Stimulated activated CD4-positive, alpha-beta T cell treated with anti-CD3 and anti-CD28 coated beads, Interleukin-1b, Interleukin-23, amount 100 ng/mL, for 1 hour (primary cell): ENCODE measurements at places on chromosomes 7 and 10.

- no peak for DNase-seq
Observed at GRCh38 chr7:8215648-8216333, 46.2 kb downstream of the ICA1 start.

GRCh38 chr7:83824214-83824613 is 175.3 kb upstream of the SEMA3E start:
- DNase-seq: no peak

DNA sequence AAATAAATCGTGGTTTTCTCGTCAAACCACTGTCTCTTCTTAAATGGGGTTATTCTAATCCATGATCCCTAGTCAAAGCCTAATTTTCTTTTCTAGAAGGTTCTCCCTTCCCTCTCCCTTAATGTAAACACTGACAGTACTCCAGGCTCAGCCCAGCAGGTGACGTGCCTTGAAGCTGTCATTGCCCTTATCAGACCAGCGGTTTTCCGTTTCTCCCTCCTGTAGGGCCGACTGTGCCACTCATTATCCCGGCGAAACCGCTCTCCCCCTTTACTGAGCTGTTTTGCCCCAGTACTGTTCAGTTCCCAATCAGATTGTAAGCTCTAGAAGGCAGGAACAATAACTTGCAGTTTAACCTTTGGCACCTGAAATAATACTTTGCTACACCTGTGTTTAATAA is 153.5 kb upstream of the RHEB start:
- no peak for DNase-seq

DNA sequence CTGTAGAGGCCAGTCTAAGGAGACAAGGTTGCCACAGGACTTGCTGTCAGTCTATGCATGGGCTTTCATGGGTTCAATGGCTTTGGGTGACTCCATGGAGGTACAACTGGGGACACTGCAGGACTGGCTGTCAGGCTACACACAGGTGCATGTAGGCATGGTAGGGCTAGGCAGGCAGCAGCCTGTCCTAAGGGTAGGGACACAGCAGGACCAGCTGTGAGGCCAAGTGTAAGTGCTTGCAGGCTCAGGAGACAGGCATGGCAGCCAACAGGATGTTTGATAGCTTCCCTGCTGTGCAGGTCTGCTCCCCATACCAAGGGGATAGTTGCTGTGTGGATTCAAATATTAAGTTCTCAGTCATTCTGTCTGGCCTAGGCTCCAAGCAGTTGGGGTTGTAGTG is 181.0 kb upstream of the NPY start:
- DNase-seq: no peak

GRCh38 chr7:155222061-155222460 is 75.6 kb upstream of the INSIG1 start:
- no peak for DNase-seq

DNA sequence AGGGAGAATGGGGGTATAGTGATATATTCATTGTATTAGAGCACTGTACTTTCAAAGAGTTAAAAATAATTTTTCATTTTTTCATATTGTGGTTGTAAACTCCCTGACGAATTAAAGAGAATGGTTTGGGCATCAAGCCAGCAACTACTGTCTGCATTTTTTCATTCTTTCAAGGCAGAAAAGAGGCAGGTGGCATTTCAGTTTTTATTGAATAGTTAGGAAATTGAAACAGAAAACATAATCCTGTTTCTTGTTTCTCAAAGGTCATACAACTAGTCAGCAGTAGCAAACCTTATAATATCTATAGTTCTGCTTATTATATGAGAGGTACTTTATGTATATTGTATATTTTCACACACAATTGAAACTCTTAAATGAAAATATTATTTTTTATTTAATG is 303.9 kb upstream of the KCND2 start:
- no peak for DNase-seq

- DNase-seq: no peak
Observed at GRCh38 chr7:151018421-151019129, 5.7 kb downstream of the ATG9B start.

GRCh38 chr7:16630654-16631053 is 14.9 kb downstream of the ANKMY2 start:
- no peak for DNase-seq

GRCh38 chr7:98748090-98748489 is 121.7 kb downstream of the TMEM130 start:
- no peak for DNase-seq

- no peak for DNase-seq
Observed at GRCh38 chr10:20870834-20871233, 26.3 kb downstream of the NEBL start.

DNA sequence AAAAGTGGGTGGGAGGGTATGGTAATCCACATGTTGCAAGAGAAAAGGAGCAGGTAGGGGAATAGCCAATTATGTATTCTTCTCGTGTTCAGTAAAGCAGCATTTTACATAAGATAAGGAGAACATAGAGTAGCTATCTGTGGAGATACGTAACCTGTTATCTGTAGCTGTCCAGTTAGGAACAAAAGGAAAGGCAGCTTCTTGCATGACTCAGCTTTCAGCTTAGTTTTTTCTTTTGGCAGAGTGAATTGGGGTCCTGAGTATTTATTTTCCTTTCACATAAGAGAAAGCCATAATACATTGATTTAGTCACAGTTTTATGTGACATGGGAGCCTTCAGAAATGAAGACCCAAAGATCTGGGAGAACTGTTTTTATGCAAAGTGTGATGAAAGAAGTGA is 116.7 kb upstream of the IMMP2L start:
- DNase-seq: no peak

DNA sequence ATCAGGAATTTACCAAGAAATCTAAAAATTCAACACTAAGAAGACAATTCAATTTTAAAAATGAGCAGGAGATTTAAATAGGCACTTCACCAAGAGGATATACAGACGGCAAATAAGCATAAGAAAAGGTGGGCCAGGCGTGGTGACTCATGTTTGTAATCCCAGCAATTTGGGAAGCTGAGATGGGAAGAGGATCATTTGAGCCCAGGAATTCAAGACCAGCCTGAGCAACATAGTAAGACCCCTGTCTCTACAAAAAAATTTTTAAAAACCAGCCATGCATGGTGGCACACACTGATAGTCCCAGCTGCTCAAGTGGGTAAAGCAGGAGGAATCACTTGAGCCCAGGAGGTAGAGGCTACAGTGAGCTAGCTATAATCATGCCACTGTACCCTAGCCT is 3.5 kb upstream of the AKR1D1 start:
- no peak for DNase-seq

DNA sequence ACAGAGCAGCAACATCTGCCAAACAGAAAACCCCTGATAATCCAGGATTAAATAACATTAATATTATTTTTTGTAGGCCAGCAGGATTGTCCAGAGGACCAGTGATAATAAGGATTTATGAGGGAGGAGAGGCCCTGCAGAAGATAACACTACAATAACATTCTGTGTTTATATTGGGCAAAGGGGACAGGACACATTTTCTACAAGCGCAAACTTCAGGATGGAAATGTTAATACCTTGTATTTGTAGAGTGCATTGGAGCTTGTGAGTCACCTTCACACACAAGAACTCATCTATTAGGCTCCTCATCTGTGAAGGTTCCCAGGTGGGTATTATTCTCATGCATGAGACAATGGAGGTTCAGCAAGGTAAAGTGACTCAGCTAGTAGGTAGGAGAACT is 51.0 kb downstream of the BAMBI start:
- no peak for DNase-seq

DNA sequence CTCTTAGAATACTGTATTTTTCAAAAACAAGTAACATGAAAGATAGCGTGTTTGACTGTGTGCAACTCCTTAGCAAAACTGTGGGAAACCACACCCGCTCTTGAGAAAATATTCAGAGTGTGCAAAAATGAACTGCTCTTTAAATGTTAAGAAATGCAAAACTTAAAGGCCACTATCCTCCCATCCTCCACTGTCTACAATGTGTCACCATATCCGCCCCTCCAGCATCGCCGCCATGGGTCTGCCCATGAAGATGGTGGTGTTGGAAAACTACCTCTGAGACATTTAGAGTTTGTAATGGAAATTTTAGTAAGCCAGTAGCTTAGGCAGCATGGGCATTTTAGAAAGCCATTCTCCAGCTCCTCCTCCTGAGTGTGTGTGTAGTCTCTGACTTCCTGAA is 20.1 kb upstream of the NMT2 start:
- DNase-seq: no peak

GRCh38 chr7:110027385-110027784 is 1063.5 kb upstream of the LRRN3 start:
- no peak for DNase-seq

DNA sequence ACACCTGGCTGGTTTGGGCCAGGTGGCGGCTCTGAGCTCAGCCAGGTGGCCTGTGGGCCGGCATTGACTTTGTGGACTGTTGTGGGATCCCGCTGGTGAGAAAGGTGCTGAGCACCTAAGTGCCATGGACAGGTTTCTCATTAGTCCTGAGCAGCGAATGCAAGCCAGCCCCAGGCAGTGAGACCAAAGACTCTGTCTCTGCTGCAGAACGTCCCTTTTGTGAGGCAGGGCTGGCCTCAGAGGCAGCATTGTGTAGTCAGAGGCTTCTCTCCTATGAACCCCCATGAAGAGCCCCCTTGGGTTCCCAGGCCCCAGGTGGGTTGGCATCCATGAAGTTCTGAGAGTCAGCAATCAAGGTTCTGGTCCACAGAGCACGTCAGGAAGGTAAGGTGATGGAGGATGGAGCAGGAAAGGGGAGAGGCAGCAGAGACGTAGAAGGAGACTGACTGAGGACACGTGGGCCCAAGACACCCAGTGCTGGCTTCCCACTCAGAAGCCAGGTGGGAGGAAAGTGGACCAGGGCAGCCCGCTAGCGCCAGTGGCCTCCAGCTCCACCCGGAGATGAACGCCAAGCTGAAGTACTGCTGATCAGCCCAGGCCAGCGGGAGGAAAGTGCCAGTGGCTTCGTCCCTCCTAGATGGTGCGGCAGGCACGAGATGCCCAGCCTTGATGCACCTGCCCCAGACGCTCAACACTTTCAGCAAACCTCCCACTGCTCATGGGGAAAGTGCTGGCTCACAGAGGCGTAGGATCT is 19.2 kb upstream of the PTPRN2 start:
- no peak for DNase-seq

DNA sequence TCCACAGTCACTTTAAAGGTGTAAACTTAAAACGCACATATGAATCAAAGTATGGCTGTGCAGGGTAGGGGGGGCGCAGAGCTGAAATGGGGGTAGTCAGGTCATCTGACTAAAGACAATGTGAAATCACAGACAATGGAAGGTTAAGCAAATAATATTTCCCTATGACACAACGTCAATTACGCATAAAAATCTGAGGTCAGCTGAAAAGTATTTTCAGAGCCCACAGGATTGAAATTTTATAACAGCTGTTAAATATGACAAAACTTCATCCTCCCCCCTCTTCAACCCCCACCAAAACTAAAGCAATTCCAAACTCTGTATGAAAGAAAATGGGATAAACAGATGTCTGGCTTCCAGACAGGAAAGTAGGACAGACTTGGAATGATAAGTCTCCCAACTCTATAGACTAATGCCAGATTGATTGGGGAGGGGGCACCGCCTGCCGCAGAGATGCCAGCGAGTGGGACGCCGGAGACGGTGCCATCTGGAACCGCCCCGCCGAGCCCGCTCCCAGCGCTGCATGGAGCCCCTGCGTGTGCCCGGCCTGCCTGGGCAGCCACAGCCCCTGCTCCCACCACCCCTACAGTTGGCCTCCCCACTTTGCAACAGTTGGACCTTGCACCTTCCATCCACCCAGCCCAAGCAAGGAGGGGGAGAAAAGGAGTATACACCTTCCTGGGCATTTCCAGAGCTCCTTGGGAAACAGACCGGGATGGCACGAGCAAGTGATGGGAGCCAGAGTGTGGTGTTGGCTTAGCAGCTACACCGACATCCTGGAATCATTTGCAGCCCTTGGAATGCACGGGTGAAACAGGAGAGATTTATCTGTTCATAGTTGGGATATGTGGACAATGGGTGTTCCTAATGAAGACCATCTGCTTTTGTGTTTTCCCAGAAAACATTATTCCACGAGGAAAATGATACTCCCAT is 10.7 kb downstream of the EBF3 start:
- no peak for DNase-seq
